ENCODE measurements at places on chromosomes 16 and 17.

- no peak for DNase-seq
Observed at GRCh38 chr17:82665891-82666290, 17.6 kb upstream of the WDR45B start.

GRCh38 chr17:77959126-77959925, 823 bp downstream of the TNRC6C start:
- DNase-seq: no peak

GRCh38 chr16:11495066-11495407, 91.7 kb downstream of the LITAF start:
- DNase-seq: no peak

GRCh38 chr17:68777243-68777855, 176.2 kb upstream of the FAM20A start:
- DNase-seq: no peak

- DNase-seq: no peak
Observed at GRCh38 chr16:28537964-28538732, 626 bp downstream of the NUPR1 start.

GRCh38 chr16:50390914-50391716, 22.3 kb upstream of the BRD7 start:
- no peak for DNase-seq

DNA sequence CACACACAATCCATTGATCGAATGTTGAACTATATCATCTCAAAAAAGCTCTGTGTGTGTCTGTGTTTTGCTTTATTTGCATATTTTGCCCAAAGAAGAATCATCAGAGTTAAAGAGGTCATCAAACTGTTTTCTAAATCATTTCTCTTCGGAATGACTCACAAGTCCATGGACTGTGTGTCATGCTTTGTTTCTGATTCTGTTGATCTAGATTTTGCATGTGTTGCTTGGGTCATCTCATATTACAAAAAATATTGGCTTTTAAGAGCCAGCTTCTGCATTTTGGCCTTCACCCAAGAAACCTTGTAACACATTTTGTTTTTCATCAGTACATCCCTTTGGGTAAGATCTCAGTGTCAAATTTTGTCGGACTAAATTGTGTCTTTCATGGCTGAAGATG, 471.2 kb upstream of the HSBP1 start:
- DNase-seq: no peak

- DNase-seq: no peak
Observed at GRCh38 chr17:75684924-75685323, 17.8 kb downstream of the SAP30BP start.

DNA sequence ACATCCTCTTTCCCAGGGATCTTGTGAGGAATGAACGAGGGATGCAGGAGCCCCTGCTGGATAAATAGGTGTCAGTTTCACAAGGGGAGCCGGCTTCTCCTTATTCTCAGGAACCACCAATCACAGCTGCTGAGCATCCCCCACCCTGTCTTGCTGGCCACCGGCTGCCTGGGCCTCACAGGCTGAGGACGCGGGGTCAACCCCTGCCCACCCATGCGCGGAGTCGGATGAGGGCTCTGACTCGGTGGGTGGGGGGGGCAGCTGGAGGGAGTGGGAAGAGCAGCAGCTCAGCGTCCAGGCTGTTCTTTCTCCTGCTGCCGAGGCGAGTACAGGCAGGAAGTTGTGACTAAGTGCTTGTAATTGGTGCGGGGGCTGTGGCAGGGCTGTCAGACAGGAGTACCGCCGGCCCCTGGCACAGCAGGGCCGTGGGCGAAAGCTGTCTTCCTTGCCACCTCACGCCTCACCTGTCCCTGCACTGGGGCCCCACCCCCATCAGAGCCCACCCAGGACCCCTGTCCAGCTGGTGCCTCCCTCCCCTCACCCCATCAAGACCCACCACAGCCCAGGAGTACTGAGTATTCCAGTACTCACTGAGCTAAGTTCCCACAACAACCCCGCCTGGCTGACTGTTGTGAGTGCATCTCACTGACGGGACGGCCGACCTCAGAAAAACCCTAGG, 11.0 kb upstream of the DPEP1 start:
- DNase-seq: peak; percentile 12

GRCh38 chr17:81923302-81924260, 4.0 kb downstream of the MAFG start:
- no peak for DNase-seq

DNA sequence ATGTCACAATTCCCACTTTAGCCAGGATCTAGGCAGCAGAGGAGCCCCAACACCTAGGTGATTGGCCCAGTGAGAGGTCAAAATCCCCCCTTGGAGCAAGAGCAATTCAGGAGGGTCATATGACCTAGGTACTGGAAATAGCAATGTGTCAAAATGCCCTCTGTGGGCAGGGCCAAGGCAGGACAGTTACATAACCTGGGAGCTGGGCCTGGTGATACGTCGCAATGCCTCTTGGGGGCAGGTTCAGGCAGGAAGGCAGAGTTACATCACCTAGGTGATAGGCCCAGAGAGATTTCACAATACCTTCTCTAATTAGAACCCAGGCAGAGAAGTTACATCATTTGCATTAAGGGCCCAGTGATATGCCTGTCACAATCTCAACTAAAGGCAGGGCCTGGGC, 1906.3 kb downstream of the TP53TG3F start:
- DNase-seq: no peak

GRCh38 chr17:29761040-29761761, 138.5 kb upstream of the CORO6 start:
- DNase-seq: peak; percentile 73

- DNase-seq: no peak
Observed at GRCh38 chr17:35786941-35787432, 8.5 kb downstream of the MMP28 start.

DNA sequence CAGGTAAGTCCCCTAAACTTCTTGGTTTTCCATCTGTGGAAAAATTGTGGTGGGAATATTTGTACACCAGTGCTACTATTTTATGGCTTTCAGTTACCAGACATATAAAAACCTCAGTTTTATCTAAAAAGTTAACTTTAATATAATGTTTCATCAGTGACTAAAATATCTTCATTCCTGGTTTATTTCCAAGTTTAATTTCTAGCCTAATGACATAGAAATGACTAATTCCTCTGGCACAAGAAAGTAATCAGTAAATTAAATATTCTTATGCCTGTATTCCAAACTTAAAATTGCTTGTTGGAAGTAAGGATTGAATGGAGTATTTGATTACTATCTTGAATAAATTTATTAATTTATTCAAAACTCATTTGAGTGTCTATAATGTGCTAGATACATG, 757.0 kb downstream of the CDH11 start:
- no peak for DNase-seq

- peak; percentile 33 for DNase-seq
Observed at GRCh38 chr17:8300627-8301242, 5.5 kb upstream of the SLC25A35 start.

DNA sequence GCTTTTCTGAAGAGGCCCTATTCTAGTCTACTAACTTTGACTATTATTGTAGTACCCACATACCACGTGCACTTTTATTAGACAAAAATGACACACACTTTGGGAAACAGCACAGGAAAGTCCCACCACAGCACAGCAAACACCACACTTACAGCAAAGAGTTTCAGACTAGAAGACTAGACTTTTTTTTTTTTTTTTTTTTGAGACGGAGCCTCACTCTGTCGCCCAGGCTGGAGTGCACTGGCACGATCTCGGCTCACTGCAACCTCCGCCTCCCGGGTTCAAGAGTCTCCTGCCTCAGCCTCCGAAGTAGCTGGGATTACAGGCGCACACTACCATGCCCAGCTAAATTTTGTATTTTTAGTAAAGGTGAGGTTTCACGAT, 20.1 kb downstream of the YWHAE start:
- no peak for DNase-seq

- no peak for DNase-seq
Observed at GRCh38 chr16:75676909-75677308, at the start of gene CPHXL2. Gene CPHXL2 (minus strand): TSS chr16:75677009. CDS start chr16:75676999, 10 bp downstream.

DNA sequence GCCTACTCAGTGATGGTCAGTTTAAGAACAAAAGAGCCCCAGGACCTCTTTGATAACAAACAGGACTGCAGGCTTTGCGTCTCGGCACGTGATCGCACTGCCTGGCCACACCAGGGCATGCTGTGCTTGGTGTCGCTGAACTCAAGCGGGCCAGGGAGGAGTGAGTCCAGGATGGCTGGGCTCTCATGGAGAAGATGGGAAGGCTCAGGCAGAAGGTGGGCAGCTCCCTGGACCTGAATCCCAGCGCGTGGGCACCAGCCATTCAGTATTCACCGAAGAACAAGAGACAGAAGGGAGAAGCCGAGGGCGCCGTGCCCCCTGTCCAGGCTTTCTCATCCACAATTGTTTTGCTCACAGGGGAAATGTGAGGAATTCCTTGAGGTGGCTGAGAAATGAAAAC, 11.9 kb downstream of the KATNB1 start:
- no peak for DNase-seq

GRCh38 chr16:57299719-57300386, 15.4 kb upstream of the PLLP start:
- peak; percentile 59 for DNase-seq

DNA sequence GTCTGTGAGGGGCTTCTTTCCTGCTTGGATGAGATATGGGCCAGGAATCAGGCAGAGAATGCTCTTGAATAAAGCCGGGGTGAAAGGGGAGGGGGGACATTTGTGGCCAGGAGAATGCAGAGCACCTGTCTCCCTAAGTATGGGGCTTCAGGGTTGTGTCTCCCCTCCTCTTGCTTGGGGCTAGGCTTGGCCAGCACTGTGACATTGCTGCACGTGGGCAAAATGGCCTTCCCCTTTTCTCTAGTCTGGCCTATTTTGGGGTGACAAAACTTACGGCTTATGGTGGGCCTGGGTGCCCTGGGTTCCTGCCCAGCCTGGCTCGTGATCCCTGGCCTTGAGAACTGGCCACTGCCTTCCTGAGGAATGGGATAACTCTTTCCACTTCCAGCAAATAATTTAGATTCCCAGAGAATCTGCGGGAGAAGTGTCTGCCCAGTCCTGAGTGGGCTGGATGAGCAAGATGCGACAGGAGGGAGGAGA, 5.6 kb downstream of the NFE2L1 start:
- no peak for DNase-seq

DNA sequence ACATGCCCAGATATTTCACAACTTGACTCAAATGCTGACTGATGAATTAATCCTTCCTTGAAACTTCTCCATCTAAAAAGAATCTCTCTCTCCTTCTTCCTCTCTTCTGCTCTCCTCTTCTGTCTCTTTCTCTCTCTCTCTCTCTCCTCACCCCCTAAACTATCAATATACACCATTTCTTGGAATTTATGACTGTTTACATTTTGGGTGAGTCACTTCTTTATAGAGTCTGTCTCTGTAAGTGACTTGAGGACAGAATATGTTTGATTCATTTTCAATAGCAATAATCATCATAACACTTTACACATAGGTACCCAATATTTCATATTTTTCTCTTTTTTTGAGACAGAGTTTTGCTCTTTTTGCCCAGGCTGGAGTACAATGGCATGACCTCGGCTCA, 15.3 kb downstream of the OR3A1 start:
- DNase-seq: no peak

DNA sequence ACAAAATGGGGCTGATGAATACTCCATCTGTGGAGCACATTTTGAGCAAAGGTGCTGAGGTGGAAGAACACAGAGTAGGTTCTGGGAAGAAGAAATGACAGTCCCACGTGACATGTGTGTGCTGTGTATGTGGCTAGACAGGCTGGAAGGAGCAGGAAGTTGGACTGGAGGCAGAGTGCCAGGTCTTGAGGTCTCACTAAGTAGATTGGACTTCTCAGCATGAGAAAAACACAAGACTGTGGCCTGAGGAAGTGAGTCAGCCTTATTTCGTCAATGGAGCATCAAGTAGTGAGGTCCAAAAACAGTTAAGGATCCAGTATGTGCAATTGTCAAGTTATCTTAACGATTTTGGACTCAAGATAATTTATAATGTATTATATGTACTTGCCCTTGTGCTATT, 736.5 kb downstream of the KCNJ2 start:
- no peak for DNase-seq

GRCh38 chr17:8707332-8708024, 37.2 kb downstream of the CCDC42 start:
- DNase-seq: no peak

DNA sequence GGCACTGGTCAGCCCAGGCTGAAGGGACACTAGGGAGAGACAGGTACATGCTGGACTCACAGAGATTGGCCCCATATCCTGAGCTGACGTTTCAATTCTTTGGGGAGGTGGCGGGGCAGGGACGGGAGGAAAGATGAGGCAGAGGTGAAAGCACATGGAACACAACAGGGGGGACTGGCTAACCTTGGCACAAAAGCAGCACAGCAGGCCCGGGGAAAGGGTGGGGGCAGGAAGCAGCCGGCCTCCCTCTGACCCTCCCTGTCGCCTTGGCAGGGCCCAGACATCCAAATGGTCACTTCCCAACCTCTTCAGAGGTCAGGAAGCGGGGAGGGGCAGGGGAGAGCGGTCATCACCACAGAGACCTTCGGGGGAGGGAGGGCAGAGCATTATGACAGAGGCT, 6.6 kb downstream of the VAT1 start:
- DNase-seq: no peak
